ENCODE measurements at places on chromosomes 3 and 15.

DNA sequence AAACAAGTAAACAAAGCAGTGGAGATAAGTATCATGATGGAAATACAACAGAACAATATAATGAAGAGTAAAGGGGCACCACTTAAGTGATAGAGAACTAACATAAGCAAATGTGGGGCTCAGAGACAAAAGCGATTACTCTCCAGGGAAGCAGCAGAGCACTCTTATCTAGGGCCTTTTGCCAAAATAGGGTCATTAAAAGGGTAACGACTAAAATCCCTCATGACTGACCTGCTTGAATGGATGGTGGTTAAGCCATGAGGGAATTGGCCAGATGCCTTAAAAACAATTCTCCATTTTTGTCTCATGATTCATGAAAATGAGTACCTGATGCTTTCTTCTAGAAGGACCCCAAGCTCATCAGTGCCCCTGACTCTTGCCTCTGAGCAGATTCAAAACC, 3.2 kb upstream of the SLC7A14 start:
- DNase-seq = no peak

GRCh38 chr3:194274424-194275085, 76.6 kb downstream of the CPN2 start:
- no peak for DNase-seq

DNA sequence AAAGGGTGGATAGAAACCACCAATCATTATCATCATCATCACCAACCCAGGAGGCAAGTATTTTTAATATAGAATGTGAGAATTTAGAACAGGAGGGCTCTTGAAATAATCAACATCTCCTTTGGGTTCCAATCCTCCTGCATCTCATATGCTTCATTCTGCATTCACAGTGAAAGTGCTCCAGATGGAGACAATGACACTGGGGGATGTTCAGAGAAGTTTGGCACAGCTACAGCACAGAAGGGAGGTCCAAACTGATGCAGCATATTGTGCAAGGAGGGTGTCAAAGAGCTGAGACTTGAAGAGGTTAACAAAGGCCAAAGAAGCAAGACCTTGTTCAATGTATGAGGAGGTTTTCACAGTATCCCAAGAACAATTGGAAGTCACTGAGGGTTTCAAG, 767.1 kb downstream of the NTRK3 start:
- DNase-seq = no peak

- DNase-seq = no peak
Observed at GRCh38 chr3:53624061-53624857, 129.8 kb downstream of the CACNA1D start.

GRCh38 chr3:102712896-102713295, 278.1 kb downstream of the ZPLD1 start:
- DNase-seq = no peak

DNA sequence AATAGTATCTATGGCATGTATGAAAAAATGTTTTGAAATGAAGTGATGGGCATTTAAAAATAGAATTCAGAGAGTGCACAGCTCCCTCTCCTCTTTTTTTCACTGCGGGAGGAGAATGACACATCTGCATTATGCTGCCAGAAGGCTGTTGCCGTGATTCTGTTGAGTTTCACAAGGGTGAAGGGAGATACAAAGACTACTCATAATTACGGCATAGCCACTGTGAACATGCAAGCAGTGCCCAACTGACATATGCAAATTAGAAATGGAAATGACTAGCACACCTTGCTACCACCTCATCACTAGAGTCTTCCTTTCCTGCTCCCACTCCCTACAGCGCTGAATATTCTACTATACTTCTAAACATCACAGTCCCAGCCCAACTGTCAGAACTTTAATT, 20.1 kb downstream of the IFT57 start:
- DNase-seq = no peak

GRCh38 chr3:156825795-156826143, 384 bp upstream of the LEKR1 start:
- no peak for DNase-seq

- DNase-seq = no peak
Observed at GRCh38 chr15:93189561-93189960, 100.5 kb upstream of the RGMA start.

GRCh38 chr15:40536501-40536900, 28.3 kb downstream of the CCDC32 start:
- DNase-seq = no peak

- DNase-seq = no peak
Observed at GRCh38 chr3:127354761-127355160, 66.9 kb upstream of the PRR20G start.

DNA sequence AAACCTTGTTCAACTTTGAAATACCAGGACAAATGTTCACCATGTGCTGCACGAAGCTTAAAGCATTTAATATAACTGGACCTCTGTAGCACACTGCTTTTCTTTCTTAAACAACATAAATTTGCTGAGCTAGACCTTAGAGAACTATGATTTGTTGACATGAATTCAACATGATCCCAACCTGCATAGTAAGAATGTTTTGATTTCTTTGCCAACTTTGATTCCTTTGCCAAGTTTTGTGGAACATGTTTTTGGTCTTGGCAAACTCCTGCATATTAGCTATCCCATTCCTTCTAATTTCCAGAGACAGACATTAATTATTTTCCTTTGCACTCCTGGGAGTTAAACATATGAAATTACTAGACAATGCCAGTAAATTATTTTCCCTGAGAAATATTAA, 197.2 kb upstream of the RBMS3 start:
- DNase-seq = no peak

- no peak for DNase-seq
Observed at GRCh38 chr15:88042047-88042446, 214.5 kb downstream of the NTRK3 start.

GRCh38 chr15:68034081-68034480, 20.0 kb upstream of the PIAS1 start:
- no peak for DNase-seq

- DNase-seq = no peak
Observed at GRCh38 chr3:43909149-43909548, 218.4 kb downstream of the ABHD5 start.

GRCh38 chr3:89058371-89058770, 49.0 kb upstream of the EPHA3 start:
- DNase-seq = no peak

GRCh38 chr15:90675464-90675863, 41.7 kb upstream of the BLM start:
- DNase-seq = no peak

DNA sequence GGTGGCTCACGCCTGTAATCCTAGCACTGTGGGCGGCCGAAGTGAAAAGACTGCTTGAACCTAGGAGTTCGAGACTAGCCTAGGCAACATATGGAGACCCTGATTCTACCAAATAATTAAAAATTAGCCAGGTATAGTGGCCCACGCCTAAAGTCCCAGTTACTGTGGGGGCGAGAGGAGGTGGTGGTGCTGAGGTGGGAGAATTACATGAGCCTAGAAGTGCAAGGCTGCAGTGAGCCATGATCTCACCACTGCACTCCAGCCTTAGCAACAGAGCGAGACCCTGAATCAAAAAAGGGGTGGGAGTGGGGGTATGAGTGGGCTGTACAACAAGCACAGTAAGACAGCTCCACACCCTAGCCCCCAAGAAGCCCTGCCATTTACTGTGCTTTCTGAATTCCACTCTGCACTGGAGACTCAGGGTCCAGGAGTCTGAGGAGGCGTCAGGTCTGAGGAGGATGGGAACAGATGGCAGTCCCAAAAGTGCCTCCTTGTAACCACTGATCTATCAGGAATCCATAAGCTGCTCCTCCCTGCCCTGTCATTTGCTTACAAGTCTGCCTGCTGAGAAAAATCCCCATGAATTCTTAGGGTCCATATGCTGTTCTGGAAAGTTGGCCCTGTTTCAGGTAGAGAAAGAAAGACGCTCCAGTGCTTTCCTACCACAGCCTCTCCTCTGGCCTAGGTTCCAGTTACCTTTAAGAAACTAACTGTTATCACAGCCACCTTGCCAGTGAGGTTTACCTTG, 171.1 kb downstream of the MAGI1 start:
- DNase-seq = no peak

GRCh38 chr3:183619624-183620251, 15.7 kb upstream of the KLHL24 start:
- DNase-seq = no peak

- DNase-seq = no peak
Observed at GRCh38 chr3:126837773-126838172, 133.7 kb downstream of the CHCHD6 start.

GRCh38 chr3:108225221-108225620, 3.0 kb upstream of the IFT57 start:
- no peak for DNase-seq

- DNase-seq = no peak
Observed at GRCh38 chr3:85387913-85388505, 429.2 kb downstream of the CADM2 start.

GRCh38 chr3:173823911-173824460, 426.4 kb downstream of the NLGN1 start:
- no peak for DNase-seq

DNA sequence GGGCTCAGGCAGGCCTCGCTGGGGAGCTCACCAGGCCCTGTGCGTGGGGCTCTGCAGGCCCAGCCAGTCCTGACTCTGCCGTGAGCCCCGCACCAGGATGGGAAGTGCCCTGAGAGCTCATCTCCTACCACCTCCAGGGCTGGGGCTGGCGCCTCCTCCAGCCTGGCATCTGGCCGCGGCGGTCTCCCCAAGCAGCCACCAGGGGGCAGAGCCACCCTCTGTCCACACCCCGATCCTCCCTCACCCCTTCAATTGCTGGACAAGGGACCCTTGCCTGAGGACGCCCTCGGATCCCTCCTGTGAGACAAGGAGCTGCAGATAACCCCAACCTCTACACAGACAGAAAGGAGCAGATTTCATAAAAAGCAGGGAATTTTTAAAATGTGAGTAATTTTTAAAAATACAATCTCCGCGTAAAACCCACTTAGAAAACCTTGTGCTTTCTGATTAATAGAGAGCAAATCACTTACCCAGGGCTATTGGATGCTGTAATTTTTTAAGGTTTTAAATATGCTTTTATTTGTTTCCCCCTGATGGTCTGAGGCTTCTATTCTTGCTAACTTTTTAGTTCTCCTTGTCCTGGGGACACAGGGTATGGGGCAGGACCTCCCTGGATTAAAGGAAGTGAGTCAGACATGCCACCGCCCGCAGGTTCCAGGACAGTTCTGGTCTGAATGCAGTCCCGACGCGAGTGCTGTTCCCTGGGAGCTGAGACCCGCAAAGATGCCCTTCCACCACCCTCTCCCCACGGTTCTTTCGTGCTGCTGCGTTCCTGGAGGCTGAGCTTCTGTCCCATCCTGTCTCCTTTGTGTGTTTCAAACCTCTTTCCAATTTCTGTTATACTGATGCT, 52.3 kb upstream of the CHRNA7 start:
- DNase-seq = no peak

GRCh38 chr3:184636741-184637316, 75.0 kb downstream of the MAGEF1 start:
- DNase-seq = no peak

- DNase-seq = no peak
Observed at GRCh38 chr3:196992461-196993065, 23.9 kb upstream of the PIGZ start.

DNA sequence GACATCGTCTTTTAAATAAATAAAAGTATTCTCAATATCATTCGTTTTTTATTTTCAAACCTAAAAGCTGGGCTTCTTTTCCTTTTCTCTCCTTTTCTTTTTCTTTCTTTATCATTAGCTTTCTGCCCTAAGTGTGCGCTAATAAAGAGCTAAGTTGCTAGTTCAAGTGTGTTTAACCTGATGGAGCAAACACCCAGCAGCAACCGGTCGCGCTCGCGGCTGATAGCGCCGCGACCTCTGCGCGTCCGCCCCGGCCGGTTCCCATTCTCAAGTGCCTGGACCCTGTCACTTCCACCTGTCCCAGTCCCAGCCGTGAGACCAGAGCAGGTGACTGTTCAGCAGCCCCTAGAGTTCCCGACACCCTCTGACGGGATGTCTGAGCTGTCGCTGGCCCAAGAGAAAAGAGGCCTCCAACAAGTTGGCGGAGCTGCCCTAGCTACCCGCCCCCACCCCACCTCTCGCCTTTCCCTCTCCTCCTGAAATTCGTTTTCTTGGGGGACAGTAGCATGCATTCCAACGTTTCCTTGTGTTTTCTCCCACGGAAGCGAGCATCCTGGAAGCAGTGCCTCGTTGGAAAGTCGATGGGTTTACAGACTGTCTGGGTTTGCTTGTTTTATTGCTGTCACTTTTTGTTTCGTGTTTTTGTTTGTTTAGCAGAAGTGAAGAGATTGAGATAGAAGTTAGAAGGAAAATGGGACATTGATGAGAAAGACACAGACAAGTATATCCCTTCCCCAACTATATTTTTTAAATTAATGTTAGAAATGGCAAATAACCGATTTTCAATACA, 3.1 kb upstream of the MECOM start:
- DNase-seq = no peak

DNA sequence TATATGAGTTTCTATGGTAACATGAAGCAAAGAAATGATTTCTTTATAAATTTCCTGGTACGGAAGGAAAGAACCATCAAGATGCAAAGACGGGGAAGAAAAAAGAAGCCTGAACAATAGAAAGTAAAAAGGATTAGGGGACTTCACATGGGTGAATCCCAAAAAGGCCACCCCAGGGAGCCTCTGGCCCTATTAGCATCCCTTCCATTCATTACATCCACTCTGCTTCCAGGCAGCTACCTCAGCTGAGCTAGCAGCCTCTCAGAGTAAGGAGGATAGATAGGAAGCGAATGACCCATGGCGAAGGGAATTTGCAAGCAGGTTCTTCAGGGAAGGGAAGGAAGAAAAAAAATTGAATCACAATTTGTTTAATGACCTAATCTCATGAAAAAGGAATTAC, 81.6 kb downstream of the GABRB3 start:
- DNase-seq = no peak

GRCh38 chr3:171254315-171254714, 205.9 kb downstream of the TNIK start:
- no peak for DNase-seq

- no peak for DNase-seq
Observed at GRCh38 chr3:103446953-103447629, 1012.3 kb downstream of the ZPLD1 start.

- no peak for DNase-seq
Observed at GRCh38 chr3:153192327-153192726, 30.3 kb downstream of the RAP2B start.

GRCh38 chr3:197336348-197336747, 37.9 kb upstream of the DLG1 start:
- DNase-seq = no peak

- no peak for DNase-seq
Observed at GRCh38 chr3:30286007-30286669, 320.3 kb upstream of the TGFBR2 start.

DNA sequence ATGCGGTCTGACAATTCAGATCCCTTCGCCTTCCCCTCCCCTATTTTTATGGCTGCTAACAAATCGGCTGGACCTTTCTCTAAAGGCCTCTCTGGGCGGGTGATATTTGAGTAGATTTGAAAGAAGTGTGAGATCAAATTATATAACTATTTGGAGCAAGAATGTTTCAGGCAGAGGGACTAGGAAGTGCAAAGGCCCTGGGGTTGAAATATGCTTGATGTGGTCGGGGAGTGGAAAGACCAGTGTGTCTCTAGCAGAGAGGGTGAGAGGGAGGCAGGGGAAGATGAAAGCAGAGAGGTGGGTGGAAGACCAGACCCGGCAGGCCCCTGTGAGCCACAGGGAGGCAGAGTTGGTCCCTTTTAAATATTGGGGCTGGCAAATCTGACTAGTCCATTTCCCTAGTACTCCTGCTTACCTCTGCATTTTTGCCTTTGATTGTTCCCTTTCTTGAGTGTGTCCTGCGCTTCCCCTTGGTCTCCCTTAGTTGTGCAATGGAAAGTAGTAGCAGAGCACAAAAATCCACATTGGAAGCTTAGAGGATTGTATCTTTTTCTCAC, 32.3 kb downstream of the SLCO3A1 start:
- no peak for DNase-seq

GRCh38 chr15:42069025-42069424, 25.3 kb downstream of the PLA2G4D start:
- DNase-seq = no peak

- DNase-seq = no peak
Observed at GRCh38 chr3:129014148-129014547, 13.0 kb downstream of the EFCC1 start.

Data from substantia nigra (tissue), 51 donors.